ENCODE measurements at places on chromosomes 3 and 15.

- DNase-seq = peak; percentile 81
Observed at GRCh38 chr3:42179110-42179725, 86.8 kb downstream of the CCK start.

- DNase-seq = no peak
Observed at GRCh38 chr3:147937891-147938290, 528.7 kb downstream of the ZIC1 start.

- no peak for DNase-seq
Observed at GRCh38 chr3:100113723-100114412, 433 bp downstream of the FILIP1L start.

DNA sequence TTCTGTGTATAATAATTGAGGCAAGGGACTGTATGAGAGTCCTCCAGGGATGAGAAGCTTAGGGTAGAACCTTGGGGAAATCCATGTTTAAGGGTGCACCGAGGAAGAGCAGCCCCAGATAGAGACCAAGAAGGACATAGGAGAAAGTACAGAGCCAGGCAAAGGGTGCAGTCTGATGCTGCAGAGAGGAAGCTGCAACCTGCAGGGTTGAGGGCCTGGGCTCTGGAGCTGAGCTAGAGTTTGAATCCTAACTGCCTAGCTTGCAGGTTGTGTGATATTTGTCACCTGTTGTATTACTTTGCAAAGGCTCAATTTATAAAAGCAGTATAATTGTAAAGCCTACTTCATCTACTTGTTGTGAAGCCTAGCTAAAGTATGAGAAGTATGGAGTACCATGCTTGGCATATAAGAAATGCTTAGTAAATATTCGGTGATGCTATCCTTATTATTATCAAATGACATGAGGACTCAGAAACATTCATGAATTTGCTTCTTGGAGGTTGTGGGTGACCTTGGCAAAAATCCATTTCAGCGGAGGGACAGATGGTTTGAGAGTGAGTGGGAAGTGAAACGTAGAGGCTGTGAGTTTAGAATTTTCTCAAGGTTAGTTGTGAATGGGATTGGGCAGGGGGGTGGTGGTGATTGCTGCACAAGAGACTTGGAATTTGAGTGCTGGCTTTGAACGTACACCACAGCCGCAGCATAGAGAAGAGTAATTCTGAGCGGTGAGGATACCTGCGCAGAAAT is 43.8 kb downstream of the PLCL2 start:
- DNase-seq = no peak

DNA sequence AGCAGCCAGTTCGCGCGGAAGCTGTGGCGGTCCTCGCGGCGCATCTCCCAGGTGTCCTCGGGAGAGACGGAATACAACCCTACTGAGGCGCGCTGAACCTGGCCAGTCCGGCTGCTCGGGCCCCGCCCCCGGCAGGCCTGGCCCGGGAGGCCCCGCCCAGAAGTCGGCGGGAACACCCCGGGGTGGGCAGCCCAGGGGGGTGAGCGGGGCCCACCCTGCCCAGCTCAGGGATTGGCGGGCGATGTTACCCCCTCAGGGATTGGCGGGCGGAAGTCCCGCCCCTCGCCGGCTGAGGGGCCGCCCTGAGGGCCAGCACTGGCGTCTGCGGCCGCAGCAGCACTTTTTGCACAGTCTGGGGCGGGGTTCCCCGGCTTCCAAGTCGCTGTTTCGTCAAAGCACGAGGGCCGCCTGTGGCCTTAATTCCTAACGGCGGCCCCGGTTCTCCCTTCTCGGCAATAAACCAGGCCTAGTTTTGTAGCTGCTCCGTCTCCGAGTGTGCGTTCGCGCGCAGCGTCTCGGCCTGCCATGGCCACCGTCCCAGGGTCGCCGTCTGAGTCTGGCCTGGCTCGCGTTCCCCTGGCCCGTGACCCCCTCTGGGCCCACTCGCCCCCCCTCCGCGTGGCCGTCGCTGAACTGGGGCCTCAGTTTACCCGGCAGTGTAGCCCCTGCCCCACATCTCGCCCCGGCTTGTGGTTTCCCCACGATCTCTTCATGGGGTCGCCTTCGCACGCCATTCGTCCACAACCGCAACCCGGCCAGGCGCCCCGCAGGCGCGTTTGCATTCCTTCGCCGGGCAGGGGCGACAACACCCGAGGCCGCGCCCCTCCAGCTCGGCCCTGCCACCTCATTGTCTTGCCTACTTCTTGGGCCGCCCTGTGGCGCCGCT is 30.0 kb downstream of the NBEAL2 start:
- peak; percentile 90 for DNase-seq

GRCh38 chr3:64903006-64903405 is 215.2 kb upstream of the ADAMTS9 start:
- no peak for DNase-seq

DNA sequence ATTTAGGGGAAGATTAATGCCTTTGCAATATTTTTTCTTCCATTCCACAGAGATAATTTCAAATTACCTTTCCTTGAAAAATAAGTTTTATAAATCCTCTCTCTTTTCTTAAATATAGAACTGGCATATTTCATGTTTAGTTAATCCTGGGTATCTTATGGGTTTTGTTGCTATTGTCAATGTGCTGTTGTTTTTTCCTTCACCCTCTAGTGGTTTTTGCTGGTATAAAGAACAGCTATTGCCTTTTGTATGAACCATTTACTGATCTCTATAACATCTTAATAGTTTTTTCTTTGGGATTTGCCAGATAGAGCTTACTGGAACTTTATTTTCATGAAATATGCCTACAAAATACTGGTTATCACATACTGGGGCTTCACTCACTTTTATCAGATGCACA is 359.6 kb upstream of the DPPA4 start:
- no peak for DNase-seq

GRCh38 chr3:96677156-96677555 is 137.2 kb upstream of the EPHA6 start:
- no peak for DNase-seq

GRCh38 chr3:140955645-140956044 is 14.0 kb downstream of the SLC25A36 start:
- DNase-seq = no peak

GRCh38 chr3:77939726-77940125 is 899.8 kb downstream of the ROBO2 start:
- no peak for DNase-seq

- DNase-seq = no peak
Observed at GRCh38 chr3:99794485-99794884, 23.2 kb upstream of the CMSS1 start.

DNA sequence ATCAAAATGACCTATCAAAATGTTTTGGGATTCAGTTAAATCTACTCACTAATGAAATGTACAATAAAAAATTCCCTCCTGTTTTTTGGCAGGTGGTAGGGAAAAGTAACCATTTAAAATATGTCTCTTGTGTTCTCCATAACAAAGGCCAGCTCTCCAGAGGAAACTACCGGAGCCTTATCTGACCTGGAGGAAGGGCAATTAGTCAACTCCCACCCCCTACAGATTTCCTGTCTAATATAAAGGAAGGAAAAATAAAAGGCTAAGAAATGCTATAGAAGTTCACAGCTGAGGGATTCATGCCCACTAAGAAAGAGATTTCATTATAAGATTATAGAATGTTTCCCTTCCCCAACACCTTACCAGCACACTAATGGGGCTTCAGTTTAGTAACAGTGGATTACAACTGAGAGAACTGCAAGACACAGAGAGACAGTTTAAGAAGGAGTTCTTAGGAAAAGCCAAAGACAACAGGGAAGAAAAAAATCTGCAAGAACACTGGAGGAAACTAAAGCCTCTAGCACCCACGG is 376.5 kb upstream of the KCNMB2 start:
- DNase-seq = peak; percentile 14

Measured in Daoy (cell line).